Muscle of leg (tissue), 16 donors: ENCODE measurements at places on chromosomes 1 and 21. TPM values are rescaled to one million over a fixed set of nuclear protein-coding genes. Genes with fewer than 3 reads are reported as not detected.

- H3K36me3 ChIP-seq, result no peaks in the 10 kb centered on the region
- no peak overlapping the region for H3K27ac ChIP-seq
- peaks cover 9% of the 10 kb centered on the region for H3K27me3 ChIP-seq
- H3K4me1 ChIP-seq, result peaks cover 5% of the 10 kb centered on the region
- DNase-seq, result no peak
- H3K4me3 ChIP-seq, result no peak overlapping the region
Measured at GRCh38 chr1:156578055-156578454, 1.5 kb upstream of the TTC24 start.

DNA sequence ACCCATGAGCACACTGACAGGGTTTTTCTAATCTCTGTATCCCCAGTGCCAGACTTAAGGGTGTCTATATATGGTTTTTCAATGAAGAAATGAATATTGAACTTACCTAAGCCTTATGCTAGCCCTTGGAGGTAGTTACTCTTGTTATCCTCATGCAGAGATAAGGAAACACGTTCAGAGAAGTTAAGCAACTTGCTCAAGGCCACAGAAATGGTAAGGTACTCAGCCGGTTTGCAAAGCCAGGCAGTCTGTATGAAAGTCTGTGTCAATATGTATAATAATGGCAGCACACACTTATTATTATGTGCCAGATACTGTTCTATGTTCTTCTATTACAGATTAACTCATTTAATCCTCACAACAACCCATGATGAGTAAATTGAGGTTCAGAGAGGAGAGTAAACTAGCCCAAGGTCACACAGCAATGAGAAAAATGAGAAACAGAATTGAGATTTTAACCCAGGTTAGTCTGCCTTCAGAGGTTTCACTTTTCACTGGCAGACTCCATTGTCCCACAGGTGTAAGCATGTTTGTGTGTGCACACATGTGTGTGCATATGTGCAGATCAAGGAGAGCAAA lies 54.6 kb upstream of the CSF3R start:
- H3K36me3 ChIP-seq, result no peaks in the 10 kb centered on the region
- DNase-seq, result no peak
- H3K4me1 ChIP-seq, result no peaks in the 10 kb centered on the region
- no peak overlapping the region for H3K4me3 ChIP-seq

Gene ZFP69B
- total RNA-seq, result 3.5 TPM

Gene ACOT11
- total RNA-seq, result 8.2 TPM

Gene FAM72D
- 0.71 TPM for total RNA-seq

DNA sequence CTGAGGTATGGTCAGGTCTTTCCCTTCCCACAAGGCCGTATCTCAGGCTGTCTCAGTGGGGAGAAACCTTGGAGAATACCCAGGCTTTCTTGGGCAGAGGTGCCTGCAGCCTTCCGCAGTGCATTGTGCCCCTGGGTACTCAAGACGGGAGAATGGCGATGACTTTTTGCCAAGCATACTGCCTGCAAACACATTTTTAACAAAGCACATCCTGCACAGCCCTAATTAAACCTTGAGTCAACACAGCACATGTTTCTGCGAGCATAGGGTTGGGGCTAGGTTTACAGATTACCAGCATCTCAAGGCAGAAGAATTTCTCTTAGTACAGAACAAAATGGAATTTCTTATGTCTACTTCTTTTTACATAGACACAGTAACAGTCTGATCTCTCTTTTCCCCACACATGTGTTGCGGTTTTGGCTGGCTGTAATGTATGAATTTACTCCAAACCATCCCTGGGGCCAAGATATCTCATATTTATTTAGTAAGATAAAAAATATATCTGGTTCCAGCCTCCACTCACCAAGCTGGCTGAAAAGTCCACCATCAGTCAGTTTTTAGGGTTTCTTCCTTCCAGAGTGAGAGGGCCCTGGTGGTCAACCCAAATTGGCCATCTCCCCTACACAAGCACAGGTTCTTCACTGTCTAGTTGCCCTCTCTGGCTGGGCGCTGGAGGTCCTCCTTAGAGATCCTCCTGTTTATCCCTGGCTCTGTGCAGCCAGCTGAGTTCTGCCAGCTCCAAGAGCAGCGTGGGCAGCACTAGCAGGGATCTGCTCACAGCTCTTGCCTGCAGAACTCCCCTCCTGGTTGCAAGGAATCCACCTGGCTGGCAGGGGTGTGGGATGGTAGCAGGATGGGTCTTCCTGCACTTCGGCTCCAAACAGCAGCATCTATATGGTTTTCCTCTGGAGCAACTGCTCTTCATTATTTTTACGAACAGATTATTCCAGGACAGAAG lies 2.6 kb downstream of the FAAH start:
- no peak for DNase-seq
- no peak overlapping the region for H3K27ac ChIP-seq
- peaks cover 29% of the 10 kb centered on the region for H3K27me3 ChIP-seq
- H3K4me3 ChIP-seq, result no peak overlapping the region
- no peaks in the 10 kb centered on the region for H3K36me3 ChIP-seq

GRCh38 chr1:239854922-239855321 lies 236.8 kb upstream of the FMN2 start:
- no peaks in the 10 kb centered on the region for H3K4me1 ChIP-seq
- no peaks in the 10 kb centered on the region for H3K36me3 ChIP-seq
- no peak for DNase-seq
- no peak overlapping the region for H3K27ac ChIP-seq
- no peaks in the 10 kb centered on the region for H3K27me3 ChIP-seq

DNA sequence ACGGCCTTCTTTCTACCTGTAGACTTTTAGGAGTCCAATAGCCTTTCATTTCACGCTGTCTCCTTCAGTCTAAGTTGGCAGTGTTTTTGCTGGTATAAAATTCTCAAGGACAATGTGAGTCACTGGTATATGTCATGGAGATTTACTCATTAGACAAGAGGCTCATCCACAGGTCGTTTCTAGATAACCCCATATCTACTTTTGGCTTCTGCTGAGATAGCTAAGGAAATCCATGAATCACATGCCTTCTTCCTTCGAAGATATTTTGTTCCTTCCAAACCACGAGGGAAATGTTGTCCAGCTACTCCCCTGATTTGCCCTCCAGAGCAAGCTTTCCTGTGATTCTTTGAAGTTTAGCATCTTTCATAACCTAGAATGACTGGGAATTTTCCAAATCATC lies 38.5 kb upstream of the KCNK1 start:
- no peaks in the 10 kb centered on the region for H3K4me1 ChIP-seq
- H3K4me3 ChIP-seq, result no peak overlapping the region
- no peaks in the 10 kb centered on the region for H3K36me3 ChIP-seq
- H3K27me3 ChIP-seq, result no peaks in the 10 kb centered on the region

DNA sequence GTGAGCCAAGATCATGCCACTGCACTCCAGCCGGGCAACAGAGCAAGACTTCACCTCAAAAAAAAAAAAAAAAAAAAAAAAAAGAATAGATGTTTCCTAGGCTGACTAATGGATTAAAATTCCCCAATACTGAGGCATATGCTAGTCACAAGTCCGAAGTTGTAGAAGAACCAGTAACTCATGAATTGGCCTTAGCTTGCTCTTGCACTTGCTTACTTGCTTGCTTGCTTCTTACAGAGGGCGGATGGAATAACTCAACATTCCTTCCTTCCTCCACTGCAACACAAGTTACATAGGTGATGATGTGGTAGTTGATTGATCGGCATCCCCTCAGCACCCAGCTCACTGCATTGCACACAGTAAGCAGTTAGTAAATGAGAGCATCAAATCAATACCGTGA lies 2.8 kb upstream of the TARS2 start:
- DNase-seq, result no peak
- H3K27me3 ChIP-seq, result no peaks in the 10 kb centered on the region
- no peak overlapping the region for H3K4me3 ChIP-seq
- peaks cover 8% of the 10 kb centered on the region for H3K4me1 ChIP-seq
- H3K27ac ChIP-seq, result no peak overlapping the region

Gene RAB13
- 21.5 TPM for total RNA-seq

Gene CAPN2
- 91.6 TPM for total RNA-seq

DNA sequence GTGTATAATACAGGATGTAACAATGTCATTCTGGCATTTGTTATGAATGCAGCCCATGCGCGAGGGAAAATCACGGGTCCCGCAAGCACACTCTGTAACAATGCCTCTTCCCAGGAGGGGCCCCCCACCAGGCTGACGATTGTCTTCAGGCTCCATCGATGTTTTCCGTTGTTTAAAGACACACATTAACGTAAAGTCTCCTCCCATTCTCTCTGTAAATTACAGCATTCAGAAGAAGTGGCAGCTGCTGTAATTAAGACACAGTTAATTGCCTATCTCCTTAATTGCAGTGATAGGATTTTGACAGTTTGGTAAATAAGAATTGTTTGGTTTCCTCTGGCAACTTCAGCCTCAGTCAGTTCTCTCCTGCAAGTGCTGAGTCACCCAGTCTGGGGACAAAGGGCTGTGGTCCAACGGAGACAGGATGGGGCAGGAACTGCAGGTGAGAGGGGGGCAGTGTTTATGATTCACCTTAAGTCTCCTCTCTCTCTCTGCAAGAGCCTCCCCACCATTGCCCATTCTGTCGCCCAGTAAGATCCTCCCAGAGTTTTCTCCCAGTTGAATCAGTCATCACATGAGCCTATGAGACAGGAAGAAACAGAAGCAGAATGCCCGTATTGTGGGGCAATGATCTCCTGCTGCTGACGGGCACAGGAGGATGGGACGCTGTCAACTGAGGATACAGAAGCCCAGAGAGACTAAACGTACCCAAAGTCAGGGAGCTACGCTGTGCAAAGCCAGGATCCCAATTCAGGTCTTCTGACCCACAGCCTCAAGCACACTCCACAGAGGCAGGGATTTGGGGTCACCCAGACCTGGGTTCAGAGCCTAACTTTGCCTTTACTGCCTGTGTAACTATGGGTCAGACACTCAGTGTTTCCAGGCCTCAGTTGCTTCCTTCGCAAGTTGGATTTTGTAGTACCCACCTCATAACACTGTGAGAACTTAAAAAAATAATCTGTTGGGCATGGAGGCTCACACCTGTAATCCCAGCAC lies 110.0 kb downstream of the ADSS2 start:
- no peak for DNase-seq
- H3K4me3 ChIP-seq, result no peak overlapping the region
- no peaks in the 10 kb centered on the region for H3K36me3 ChIP-seq
- H3K4me1 ChIP-seq, result no peaks in the 10 kb centered on the region
- no peaks in the 10 kb centered on the region for H3K27me3 ChIP-seq

DNA sequence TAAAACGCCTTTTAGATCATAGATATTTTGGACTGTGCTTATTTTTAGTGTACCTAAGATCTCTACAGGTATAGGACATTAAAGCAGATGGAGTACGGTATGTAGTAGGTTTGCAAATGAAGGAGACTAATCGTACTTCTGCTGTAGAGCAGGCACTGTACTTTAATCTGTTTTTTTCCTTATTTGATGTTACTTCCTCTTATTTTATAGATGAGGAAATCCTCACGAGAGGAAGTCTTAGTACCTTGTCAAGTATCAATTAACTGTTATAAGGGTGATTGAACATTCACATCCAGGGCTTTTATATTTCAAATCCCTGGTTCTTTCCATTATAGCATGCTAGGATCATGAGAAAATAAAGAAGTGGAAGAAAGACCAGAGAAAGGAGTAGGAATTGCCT lies 41.1 kb downstream of the CACHD1 start:
- H3K36me3 ChIP-seq, result no peaks in the 10 kb centered on the region
- H3K4me1 ChIP-seq, result peaks cover 15% of the 10 kb centered on the region
- H3K27me3 ChIP-seq, result no peaks in the 10 kb centered on the region
- H3K27ac ChIP-seq, result no peak overlapping the region
- no peak for DNase-seq
- no peak overlapping the region for H3K4me3 ChIP-seq

Gene HAO2
- total RNA-seq, result 0.13 TPM
